Uterus (tissue), 4 donors: ENCODE measurements at places on chromosomes 2 and 18. TPM values are rescaled to one million over a fixed set of nuclear protein-coding genes. Genes with fewer than 3 reads are reported as not detected.

- peak; percentile 37 for DNase-seq
- no peaks in the 10 kb centered on the region for H3K27me3 ChIP-seq
- no peaks in the 10 kb centered on the region for H3K4me1 ChIP-seq
- H3K4me3 ChIP-seq = peak overlapping the region; percentile 53
- peak overlapping the region; percentile 93 for H3K27ac ChIP-seq
Measured at GRCh38 chr18:7568426-7568825, 1.3 kb downstream of the PTPRM start.

GRCh38 chr2:149000158-149000938, 38.2 kb upstream of the LYPD6B start:
- H3K4me3 ChIP-seq = no peak overlapping the region
- no peaks in the 10 kb centered on the region for H3K36me3 ChIP-seq
- no peak for DNase-seq
- no peak overlapping the region for H3K27ac ChIP-seq
- H3K4me1 ChIP-seq = no peaks in the 10 kb centered on the region
- H3K27me3 ChIP-seq = no peaks in the 10 kb centered on the region

GRCh38 chr2:147385600-147385999, 459.2 kb upstream of the ACVR2A start:
- no peaks in the 10 kb centered on the region for H3K4me1 ChIP-seq
- DNase-seq = no peak
- no peaks in the 10 kb centered on the region for H3K27me3 ChIP-seq
- no peaks in the 10 kb centered on the region for H3K36me3 ChIP-seq
- no peak overlapping the region for H3K27ac ChIP-seq
- no peak overlapping the region for H3K4me3 ChIP-seq

DNA sequence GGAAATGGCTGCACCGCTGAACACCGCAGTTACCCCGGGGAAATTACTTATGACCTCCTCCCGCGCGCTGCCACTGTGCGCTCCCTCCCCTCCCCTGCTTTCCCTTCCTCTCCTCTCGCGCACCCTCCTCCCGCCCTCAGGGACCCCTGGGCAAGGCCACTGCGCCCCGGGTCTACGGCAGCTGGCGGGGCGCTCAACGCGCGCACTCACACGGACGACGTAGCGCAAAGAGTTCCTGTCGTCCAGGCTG, 7.9 kb downstream of the ALPP start:
- no peaks in the 10 kb centered on the region for H3K36me3 ChIP-seq
- H3K27ac ChIP-seq = no peak overlapping the region
- no peaks in the 10 kb centered on the region for H3K4me1 ChIP-seq
- DNase-seq = no peak

- peak overlapping the region; percentile 83 for H3K27ac ChIP-seq
- H3K4me1 ChIP-seq = peaks cover 5% of the 10 kb centered on the region
- H3K36me3 ChIP-seq = no peaks in the 10 kb centered on the region
- no peak for DNase-seq
- H3K4me3 ChIP-seq = peak overlapping the region; percentile 80
- H3K27me3 ChIP-seq = no peaks in the 10 kb centered on the region
Measured at GRCh38 chr2:197516393-197516761, 511 bp downstream of the MOB4 start.

DNA sequence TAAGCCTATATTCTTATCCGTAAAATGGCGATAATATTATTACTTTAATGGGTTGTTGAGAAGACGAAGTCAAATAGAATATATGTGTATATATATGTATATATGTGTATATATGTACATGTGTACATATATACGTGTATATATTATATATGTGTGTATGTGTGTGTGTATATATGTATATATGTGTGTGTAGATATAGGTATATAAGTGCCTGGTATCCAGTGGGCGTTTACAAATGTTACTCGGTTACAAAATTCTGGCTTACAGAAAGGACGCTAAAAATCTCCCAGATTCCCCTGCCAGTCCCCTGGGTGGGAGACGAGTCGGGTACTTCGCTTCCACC, 295 bp upstream of the MTX2 start:
- no peaks in the 10 kb centered on the region for H3K36me3 ChIP-seq
- H3K4me3 ChIP-seq = peak overlapping the region; percentile 79
- no peak for DNase-seq
- H3K27ac ChIP-seq = peak overlapping the region; percentile 77
- H3K4me1 ChIP-seq = peaks cover 4% of the 10 kb centered on the region

GRCh38 chr2:123953846-123954245, 71.2 kb upstream of the CNTNAP5 start:
- H3K27ac ChIP-seq = no peak overlapping the region
- H3K4me3 ChIP-seq = no peak overlapping the region
- DNase-seq = no peak
- no peaks in the 10 kb centered on the region for H3K4me1 ChIP-seq
- H3K27me3 ChIP-seq = no peaks in the 10 kb centered on the region

DNA sequence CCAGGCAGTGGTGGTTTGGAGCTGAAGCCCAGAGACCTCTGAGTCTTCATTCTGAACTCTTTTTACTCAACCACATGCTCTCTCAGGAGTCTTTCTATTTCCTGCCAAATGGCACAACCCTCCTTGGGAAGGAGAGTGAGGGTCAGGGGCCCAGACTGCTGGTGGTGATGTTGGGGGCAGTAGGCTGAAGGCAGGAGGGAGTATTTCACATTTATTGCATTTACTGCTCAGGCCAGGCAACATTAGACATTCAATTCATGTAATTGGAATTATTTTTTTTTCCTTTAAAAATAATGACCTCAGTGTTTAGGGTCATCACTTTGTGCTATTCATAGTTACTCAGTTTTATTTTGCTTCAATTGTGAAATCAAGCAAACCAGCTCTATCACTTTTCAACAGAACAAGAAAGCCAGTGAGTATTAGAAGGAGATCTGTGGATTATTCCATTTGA, 311.3 kb upstream of the NT5C1B start:
- no peaks in the 10 kb centered on the region for H3K4me1 ChIP-seq
- H3K27me3 ChIP-seq = no peaks in the 10 kb centered on the region
- no peak overlapping the region for H3K4me3 ChIP-seq
- no peaks in the 10 kb centered on the region for H3K36me3 ChIP-seq

DNA sequence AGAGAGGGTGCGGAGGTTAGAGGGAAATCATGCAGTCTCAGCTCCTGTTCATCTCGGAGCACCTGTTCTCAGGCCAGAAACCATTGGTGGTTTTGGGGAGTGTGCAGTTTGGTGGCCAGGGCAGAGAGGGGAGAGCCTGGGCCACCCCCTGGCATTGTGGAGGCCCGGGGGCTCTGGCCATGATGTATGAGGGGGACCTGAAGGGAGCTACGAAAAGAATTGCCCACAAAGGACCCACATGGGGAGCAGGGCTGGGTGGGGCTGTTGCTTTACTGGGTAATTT, 87.7 kb downstream of the DGKD start:
- H3K4me3 ChIP-seq = no peak overlapping the region
- H3K4me1 ChIP-seq = no peaks in the 10 kb centered on the region
- H3K27ac ChIP-seq = no peak overlapping the region
- H3K27me3 ChIP-seq = no peaks in the 10 kb centered on the region
- H3K36me3 ChIP-seq = no peaks in the 10 kb centered on the region

- H3K4me3 ChIP-seq = peak overlapping the region; percentile 75
- H3K27me3 ChIP-seq = no peaks in the 10 kb centered on the region
- H3K36me3 ChIP-seq = no peaks in the 10 kb centered on the region
- no peak for DNase-seq
- H3K4me1 ChIP-seq = peaks cover 6% of the 10 kb centered on the region
- peak overlapping the region; percentile 87 for H3K27ac ChIP-seq
Measured at GRCh38 chr18:57585421-57585820, 1.1 kb downstream of the FECH start.

DNA sequence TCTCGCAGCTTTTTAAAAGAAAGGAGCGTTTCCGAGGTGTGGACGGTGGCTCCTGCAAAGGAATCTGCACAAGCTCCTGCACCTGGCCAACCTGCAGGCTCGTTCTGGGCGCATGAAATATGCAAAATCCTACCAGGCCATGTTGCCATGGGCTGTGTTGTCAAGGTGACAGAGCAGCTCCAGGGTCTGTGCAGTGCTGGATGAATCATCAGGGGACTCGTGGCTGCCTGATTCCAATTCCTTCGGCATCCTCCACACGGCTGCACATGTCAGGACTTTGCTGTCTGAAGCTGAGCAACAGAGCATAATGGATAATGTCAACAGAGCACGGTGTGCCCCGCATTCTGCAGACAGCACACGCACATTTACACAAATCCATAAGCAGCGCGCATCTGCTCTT, 120.5 kb downstream of the EIPR1 start:
- H3K4me1 ChIP-seq = no peaks in the 10 kb centered on the region
- no peak overlapping the region for H3K4me3 ChIP-seq
- no peak overlapping the region for H3K27ac ChIP-seq
- no peak for DNase-seq

DNA sequence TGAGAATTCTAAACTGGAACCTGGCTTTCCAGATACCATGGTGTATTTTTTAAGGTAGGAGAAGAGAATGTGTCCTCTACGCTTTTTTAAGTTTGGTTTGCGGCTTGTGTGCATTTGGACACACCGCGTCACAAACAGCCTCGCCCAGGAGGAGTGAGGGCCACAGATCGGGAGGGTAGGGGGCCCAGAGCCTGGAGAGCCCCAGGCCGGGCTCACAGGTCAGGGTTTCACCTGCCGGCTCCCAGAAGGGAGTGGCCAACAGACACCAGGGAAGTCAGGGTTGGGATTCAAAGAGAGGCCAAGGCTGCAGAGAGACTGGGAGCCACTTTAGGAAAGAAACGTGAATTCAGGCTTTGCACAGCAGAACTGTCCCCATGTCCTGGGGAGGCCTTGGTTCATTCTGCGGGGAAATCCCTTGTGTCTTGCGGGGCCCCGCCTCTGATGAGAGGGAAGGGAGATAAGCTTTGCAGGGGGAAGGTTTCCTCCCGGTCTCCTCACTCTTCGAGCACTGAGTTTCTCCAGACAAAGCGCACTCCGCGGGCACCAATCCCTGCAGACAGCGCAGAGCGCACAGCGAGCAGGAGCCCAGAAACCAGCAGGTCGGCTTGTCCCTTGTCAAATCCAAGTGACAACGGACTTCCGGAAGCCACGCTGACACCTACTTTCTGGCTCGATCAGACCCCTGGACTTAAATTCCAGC, 2.0 kb upstream of the TUBB6 start:
- H3K4me1 ChIP-seq = peaks cover 14% of the 10 kb centered on the region
- H3K36me3 ChIP-seq = no peaks in the 10 kb centered on the region
- H3K27ac ChIP-seq = peak overlapping the region; percentile 99
- DNase-seq = peak; percentile 13
- H3K4me3 ChIP-seq = no peak overlapping the region

DNA sequence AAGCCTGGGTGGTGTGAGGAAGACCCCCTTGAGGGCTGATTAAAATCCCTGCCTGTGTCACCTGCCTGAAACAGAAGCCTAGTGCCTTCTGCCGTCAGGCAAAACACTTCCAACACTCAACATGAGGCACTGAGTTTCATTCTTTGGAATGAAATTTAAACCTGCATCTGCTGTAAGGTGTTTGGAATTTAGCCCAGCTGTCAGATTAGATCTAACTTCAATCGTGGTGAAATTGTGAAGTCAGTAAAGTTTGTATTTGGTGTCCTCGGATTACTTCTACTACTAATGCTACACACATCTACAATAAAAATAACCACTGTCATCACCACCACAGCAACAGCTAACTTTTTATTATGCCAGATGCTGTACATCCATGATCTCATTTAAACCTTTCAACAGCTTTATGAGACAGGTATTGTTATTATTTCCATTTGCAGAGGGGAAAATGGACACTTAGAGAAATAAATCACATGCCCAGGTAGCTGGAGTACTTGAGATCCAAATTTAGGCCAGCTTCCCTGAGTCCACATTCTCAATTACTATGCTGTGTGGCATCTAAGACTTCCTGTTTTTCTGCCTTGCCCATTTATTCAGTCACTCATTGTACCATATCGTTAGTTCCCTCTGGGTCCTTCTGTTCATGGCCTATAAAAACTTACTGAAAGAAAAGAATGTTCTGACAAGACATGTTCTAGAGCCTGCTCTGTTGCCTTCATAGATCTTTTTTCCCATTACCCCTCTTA, 98.2 kb upstream of the GCFC2 start:
- no peak overlapping the region for H3K4me3 ChIP-seq
- H3K4me1 ChIP-seq = no peaks in the 10 kb centered on the region
- DNase-seq = no peak
- no peak overlapping the region for H3K27ac ChIP-seq
- no peaks in the 10 kb centered on the region for H3K27me3 ChIP-seq

DNA sequence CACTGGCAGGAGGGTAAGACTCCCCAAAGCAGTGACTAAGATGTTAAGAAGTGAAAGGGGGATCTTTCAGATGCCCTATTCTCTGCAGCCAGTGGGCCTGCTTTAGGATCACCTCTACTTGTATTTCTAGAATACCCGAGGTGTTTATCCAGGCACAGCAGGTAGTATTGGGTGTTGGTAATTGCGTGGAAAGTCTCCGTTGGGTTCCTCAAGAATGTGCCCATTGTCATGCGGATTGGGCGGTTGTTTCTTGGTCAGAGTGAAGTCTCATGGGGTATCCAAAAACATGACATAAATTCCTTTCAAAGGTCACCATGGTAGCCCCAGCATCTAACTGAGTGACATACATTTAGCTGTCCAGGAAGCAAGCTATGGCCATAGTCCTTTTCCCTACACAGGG, 308.8 kb downstream of the RPIA start:
- no peaks in the 10 kb centered on the region for H3K27me3 ChIP-seq
- no peaks in the 10 kb centered on the region for H3K4me1 ChIP-seq
- H3K27ac ChIP-seq = no peak overlapping the region
- no peak for DNase-seq
- no peaks in the 10 kb centered on the region for H3K36me3 ChIP-seq

- peaks cover 9% of the 10 kb centered on the region for H3K4me1 ChIP-seq
- no peaks in the 10 kb centered on the region for H3K27me3 ChIP-seq
- peak overlapping the region; percentile 49 for H3K27ac ChIP-seq
- DNase-seq = no peak
Measured at GRCh38 chr2:30405260-30405605, 41.8 kb upstream of the LCLAT1 start.

- DNase-seq = no peak
- no peak overlapping the region for H3K4me3 ChIP-seq
- no peak overlapping the region for H3K27ac ChIP-seq
- no peaks in the 10 kb centered on the region for H3K36me3 ChIP-seq
Measured at GRCh38 chr2:143891879-143892308, 628.0 kb downstream of the ZEB2 start.

DNA sequence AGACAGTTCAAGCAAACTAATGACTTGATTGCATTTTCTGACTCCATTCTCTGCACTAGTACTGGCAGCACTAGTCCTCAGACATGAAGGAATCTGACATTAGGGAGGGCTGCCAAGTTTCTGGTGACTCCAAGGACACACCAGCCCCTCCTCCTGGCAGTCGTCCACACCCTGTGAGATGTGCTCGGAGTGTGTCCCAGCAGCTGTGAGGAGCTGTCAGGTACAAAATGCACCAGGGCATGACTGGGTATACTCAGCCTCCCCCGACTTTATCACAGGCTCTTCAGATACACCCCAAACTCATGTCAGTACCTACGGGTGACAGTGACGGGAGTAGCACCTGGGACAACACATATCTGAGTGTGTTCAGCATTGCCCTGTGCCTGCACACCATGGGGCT, 43.1 kb downstream of the EDAR start:
- no peak overlapping the region for H3K27ac ChIP-seq
- no peaks in the 10 kb centered on the region for H3K27me3 ChIP-seq
- no peaks in the 10 kb centered on the region for H3K36me3 ChIP-seq
- H3K4me1 ChIP-seq = no peaks in the 10 kb centered on the region

Gene RBM44
- 3.6 TPM for total RNA-seq

Gene IL36RN
- total RNA-seq = not detected

Gene FAM110C
- total RNA-seq = 0.51 TPM

Gene IL1R2
- total RNA-seq = 4.5 TPM

Gene SRD5A2
- total RNA-seq = not detected

Gene CNDP1
- total RNA-seq = 0.24 TPM

Gene MGAT4A
- total RNA-seq = 27.4 TPM

Gene NR4A2
- 15.9 TPM for total RNA-seq

Gene ANXA4
- total RNA-seq = 17.4 TPM

Gene GATA6
- total RNA-seq = 28.2 TPM

Gene PLEKHH2
- total RNA-seq = 54.7 TPM

Gene PIEZO2
- 7.2 TPM for total RNA-seq

Gene AKAIN1
- total RNA-seq = not detected
